Activated naive CD4-positive, alpha-beta T cell (primary cell): ENCODE measurements at places on chromosomes 3 and 15.
A peak's percentile ranks its signal among the peaks of the same experiment; 100 is the strongest.

GRCh38 chr3:195906865-195907683, 1.3 kb downstream of the TNK2 start:
- DNase-seq: peak; percentile 15

DNA sequence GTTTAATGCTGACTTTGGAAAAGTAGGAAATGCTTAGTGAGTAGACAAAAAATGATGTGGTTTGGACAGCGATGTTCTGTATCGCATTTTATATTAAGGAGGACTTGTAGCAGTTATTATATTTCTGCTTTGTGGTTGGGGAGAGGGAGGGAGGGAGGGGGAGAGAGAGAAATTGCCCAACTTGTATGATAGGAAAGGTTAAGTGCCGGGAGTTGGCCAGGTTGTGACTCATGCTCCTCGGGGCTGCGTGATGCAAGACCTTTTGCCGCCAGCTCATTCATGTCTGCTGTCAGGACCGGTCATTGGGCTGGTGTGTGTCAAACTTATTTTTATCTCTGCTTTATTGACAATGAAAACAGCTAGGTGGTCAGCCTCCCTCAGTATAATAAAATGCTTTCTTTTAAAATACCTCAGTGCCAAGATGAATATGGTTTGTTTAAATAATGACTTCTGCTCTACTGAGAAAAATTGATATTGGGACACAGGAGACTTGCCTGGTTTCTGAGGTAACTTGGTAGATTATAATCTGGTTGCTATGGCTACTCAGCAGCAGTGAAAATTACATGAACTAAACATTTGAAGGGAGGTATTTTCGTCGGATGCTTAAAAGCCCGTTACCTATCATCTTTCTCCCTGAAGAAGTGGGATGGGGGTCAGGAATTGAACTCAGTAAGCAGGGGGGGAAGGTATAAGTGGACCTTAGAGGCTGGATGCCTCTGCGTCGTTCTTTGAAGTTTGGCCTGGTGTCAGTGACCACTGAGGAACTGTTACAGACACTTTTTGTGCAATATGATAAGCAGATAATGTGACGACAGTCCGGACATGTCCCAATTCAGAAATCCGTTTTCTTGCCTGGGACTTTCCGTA, 90.7 kb downstream of the FNDC3B start:
- no peak for DNase-seq

GRCh38 chr3:90136456-90137191, 1029.2 kb downstream of the EPHA3 start:
- DNase-seq: no peak

DNA sequence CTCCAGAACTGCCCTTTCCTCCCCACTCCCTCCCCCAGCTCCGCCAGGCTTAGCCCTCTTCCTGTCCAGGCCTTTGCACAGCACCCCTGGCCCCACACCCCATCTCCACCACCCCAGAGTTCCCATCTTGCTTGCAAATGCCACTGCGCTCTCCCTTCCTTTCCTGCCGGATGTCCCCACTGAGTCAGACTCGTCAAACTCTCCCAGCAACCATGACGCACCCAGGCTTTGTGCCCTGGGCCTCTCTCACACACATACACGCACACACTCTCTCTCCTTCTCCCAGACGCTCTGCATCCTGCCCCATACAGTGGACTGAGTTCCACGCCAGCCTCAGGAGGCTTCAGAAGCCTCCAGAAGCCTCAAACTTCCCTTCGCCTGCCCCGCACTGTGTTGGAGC, 2.8 kb upstream of the CCDC9B start:
- no peak for DNase-seq
